ENCODE measurements at places on chromosomes 13 and 19.

DNA sequence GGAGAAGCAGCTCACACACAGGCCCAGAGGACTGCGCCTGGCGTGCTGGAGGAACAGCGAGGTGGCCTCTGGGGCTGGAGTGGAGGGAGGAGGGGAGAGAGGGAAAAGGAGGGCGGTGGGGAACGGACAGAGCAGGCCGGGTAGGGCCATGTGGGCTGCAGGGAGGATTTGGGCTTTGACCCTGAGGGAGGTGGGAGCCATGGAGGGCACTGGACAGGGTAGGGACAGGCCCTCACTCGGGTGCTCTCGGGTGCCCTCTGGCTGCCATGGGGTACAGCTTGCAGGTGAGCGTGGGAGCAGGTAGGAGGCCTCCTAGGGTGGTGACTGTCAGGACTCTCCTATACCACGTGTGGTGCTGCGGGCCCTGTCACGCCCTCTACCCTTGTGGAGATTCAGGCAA is 22.8 kb downstream of the PLIN4 start:
- no peak for ATAC-seq

- no peak for ATAC-seq
Measured at GRCh38 chr13:86906127-86906874, 764.9 kb upstream of the SLITRK5 start.

- ATAC-seq, result no peak
Measured at GRCh38 chr13:96858133-96858826, 136.0 kb downstream of the OXGR1 start.

DNA sequence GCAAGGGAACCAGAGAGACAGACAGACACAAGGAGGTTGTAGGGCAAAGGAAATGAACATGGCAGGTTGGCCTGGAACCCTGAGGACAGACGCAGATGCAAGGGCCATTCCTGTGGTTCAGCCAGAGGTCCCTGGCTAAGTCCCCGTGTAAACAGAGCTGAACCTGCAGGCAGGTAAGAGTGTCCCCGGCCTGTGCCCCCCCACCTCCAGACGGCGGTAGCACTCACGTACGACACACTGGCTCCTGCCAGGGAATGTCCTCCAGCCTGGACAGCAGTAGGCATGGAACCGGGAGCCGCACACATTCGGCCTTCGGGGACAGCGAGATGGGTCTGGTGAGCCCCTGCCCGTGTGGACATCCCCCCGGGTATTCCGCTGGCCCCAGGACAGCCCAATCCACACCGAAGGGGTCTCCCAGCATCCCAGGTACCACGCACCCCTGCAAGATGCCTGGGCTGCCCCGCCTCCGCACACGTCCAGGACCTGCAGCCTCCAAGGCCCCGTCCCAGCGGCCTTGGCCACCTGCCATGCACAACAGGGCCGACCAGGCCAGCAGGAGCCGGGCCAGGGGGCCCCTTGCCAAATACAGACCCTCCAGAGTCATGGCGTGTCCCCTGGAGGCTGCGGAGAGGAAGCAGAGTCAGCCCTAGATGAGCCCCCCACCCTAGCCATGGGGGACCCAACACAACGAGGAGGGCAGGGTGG is 2.4 kb downstream of the FBN3 start:
- ATAC-seq, result no peak

GRCh38 chr19:40659566-40659965 is 30.9 kb downstream of the NUMBL start:
- no peak for ATAC-seq

DNA sequence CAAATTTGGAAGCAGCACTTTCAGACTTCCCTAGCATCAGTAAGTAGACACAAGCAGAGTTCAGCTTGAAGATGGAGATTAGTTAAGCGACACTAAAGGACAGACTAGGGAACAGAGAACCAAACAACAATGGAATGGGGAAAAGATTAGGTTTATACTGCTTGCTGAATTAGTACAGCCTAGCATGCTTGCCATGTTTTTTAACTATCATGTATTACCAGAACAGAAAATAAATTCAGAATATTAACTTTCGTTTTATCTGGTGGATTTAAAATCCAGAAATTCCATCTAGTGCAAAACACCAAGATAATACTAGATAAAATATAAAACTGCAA is 451.5 kb upstream of the SLC10A2 start:
- ATAC-seq, result no peak

DNA sequence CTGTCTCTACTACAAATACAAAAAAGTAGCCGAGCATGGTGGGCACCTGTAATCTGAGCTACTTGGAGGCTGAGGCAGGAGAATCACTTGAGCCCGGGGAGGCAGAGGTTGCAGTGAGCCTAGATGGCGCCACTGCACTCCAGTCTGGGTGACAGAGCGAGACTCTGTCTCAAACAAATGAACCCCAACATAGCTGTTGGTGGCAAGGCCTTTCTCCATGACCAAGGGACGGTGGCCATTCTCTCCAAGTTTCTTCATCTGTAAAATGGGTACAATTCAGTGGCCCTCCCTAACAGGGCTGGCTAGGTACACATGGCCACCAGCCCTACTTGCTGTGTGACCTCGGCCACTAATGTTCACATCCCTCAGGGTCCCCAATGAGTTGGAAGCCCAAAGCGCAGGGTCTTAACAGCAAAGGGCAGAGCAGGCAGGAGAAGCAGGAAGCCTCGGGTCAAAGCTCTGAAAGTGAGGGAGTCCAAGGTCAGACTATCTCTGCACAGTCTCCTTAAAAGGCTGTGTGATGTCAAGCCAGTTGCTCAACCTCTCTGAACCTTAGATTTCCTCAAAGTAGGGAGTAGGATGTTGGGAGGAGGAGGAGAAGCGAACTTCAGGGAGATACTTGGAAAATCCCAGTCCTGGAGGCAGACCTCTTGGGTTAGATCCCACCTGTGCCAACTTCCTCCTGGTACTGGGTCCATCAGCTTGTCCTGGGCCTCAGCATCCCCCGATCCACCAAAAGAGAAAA is 2.7 kb downstream of the JUND start:
- ATAC-seq, result no peak

- ATAC-seq, result no peak
Measured at GRCh38 chr19:56751078-56751489, 79.5 kb upstream of the ZNF835 start.

DNA sequence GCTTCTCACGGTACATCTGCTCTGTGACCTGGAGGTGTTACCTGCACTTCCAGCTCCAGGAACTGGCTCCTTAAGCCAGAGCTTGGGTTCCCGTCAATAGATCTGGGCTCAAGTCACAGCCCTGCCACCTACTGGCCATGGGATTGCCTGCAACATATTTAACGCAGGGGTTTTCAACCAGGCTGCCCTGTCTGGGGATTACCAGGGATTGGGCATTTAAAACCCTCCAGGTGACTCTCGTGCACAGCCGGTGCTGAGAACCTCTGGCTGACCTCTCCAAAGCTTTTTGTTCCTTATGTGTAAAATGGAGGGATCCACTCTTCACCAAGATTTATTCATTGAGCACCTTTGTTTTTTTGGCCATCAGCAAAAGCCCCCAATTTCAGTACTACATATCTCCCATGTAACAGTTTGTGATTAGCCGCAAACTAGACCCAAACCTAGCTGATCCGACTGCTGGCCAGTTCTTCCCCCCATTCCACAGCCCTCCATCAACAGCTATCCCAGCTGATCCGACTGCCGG is 76.6 kb upstream of the STK24 start:
- peak; percentile 95 for ATAC-seq

- peak; percentile 38 for ATAC-seq
Measured at GRCh38 chr19:8615813-8616596, 5.5 kb upstream of the ADAMTS10 start.

- no peak for ATAC-seq
Measured at GRCh38 chr19:15249972-15250639, 17.9 kb upstream of the EPHX3 start.

GRCh38 chr19:5642204-5642603 is 19.3 kb downstream of the SAFB start:
- no peak for ATAC-seq

DNA sequence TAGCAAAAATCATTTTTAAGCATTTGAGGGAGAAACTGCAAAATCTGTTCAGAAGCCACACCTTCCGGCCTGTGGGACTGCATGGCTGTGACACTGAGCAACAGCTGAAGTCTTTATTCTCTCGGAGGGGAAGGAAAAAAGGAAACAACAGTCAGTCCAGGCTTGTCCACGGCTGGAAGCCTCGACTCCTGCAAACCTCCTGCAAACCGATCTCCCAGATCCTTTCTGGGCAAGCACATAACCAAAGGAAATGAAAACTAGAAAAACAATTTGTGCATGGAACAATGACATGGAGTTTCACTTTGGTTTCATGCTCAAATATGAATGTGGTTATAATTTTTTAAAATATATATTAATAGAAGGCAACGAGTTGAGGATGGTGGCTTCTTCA is 1.0 kb downstream of the COL4A1 start:
- no peak for ATAC-seq

- no peak for ATAC-seq
Measured at GRCh38 chr13:110305544-110305943, 1.4 kb downstream of the COL4A1 start.

- no peak for ATAC-seq
Measured at GRCh38 chr19:7645163-7645562, 8.3 kb downstream of the STXBP2 start.

GRCh38 chr19:49691243-49692146 is 579 bp downstream of the CPT1C start:
- ATAC-seq, result peak; percentile 62

DNA sequence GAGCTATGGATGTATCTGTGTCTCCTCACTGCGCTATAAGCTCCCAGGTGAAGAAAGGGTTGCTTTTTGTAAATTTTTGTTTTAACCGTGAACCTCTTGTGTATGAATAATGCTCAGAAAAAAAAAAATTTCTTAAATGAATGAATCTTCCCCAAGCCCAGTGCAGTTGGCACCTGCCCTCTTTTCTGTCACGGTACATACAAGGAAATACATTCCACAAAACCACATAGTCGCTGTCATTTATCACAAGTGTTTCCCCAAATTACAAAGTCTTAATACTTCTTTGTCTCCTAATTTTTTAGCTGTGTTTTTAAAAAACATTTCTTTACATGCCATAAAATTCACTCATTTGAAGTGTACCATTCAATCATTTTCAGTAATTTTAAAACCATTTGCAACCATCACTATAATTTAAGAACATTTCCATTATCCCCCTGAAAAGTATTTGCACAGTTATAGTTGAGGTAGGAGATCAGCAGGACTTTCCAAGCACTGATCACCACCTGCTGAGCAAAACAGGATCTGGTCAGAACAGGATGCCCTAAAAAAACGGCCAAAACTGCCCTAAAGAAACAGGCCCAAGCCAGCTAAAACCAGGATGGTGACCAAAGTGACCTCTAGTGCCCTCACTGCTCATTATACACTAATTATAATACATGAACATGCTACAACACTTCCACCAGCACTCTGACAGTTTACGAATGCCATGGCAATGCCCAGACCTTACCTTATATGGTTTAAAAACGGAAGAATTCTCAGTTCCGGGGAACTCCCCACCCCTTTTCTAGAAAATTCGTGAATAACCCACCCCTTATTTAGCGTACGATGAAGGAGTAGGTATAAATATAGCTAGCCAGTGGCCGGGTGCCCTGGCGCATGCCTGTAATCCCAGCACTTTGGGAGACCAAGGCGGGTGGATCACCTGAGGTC is 1.3 kb upstream of the TEX30 start:
- ATAC-seq, result no peak

DNA sequence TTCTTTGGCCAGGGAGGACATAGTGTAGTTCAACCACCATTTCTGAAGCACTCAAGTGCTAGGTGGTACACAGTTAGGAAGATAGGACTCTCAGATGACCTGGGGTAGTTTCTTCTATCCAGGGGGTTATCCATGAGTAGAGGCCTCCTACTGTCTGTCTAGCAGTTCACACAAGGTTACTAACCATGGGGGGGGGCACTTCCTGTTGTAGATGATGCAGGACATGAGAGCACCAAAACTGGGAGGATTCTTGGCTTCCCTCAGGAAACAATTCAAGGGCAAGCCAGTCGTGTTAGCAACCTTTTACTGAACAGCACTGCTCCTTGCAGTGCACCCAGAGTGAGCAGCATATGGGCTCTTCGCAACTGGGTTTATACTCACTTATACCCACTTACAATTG is 8.9 kb upstream of the TPP2 start:
- ATAC-seq, result no peak

DNA sequence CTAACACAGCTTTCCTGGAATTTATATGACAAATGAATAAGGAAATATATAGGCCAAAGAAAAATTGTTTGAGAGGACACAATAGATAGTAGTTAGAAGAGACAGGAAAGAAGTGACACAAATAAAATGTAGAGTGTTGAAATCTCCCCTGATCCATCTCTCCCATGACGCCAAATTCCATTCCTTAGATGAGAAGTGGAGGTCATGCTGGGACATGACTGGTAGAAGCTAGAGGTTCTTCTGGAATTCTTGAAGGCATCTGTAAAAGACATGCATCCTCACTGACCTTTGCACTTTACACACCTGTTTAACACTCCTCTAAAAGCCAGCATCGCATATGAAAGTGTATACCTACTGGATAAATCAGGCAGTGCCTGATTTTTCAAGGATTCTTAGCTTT is 67.8 kb downstream of the DGKH start:
- ATAC-seq, result no peak

DNA sequence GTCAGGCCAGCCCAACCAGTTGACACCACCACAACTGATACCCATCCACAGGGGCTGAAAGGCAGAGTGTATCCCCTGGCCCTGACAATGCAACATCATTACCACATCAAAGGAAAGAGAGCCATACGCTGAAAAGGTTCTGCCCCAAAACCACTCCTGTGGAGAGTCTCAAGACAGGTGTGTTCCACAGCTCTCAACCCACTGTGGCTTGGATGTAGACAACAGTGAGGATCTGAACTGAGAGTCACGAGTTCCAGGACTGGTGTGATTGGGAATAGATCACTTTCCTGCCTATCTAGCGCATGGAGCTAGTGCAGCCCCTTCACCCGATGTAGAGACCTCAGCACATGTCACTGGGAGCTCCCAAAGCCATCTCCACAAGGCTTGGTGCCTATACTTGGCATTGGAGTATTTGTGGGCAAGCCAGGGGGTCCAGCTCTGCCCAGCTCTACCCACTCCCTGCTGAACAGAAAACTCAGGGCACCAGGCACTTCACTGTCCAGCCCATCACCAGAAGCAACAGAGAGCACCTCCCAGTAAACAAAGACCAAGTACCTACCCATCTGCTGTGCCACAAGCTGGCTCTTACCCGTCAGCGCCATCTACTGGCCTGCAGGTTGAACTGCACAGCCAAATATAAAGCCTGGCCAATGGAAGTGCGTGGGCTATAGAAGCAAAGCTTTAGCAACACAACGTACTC is 579.5 kb downstream of the UQCRFS1 start:
- peak; percentile 43 for ATAC-seq

DNA sequence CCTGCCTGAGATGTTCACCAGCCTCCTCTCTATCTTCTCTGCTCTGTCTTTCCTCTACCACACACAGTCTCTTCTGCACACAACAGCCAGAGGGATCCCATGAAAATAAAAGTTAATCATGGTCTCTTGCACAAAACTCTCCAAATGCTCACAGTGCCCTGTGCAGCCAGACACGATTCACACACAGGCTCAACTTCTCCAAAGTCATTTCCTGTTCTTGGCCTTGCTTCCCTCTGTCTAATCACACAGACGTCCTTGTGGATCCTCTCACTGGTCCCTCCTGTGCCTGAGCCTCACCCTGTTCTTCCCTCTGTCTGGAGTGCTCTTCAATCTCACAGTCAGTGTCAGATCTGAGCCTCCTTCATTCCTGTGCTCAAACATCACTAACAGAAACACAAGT is 7.8 kb downstream of the SIGLEC12 start:
- no peak for ATAC-seq
